Vein endothelial cell (primary cell): ENCODE measurements at places on chromosomes 7 and 10. TPM values are rescaled to one million over a fixed set of nuclear protein-coding genes. Genes with fewer than 3 reads are reported as not detected.

Gene HOXA3
- 1.1 and 6.5 TPM in 2 replicates for total RNA-seq

Gene NYAP1
- total RNA-seq: 4.0 and 4.6 TPM in 2 replicates

Gene OR2A5
- not detected in 2 replicates for total RNA-seq

Gene CAV2
- total RNA-seq: 275 and 368 TPM in 2 replicates

Gene MSMB
- not detected in 2 replicates for total RNA-seq

Gene ZNF248
- total RNA-seq: 5.4 and 6.5 TPM in 2 replicates

Gene EPO
- total RNA-seq: not detected in 2 replicates

Gene COX15
- 36.9 and 37.4 TPM in 2 replicates for total RNA-seq

Gene MAD1L1
- total RNA-seq: 29.8 and 33.6 TPM in 2 replicates

Gene SUN3
- not detected in 2 replicates for total RNA-seq

Gene IDI2
- total RNA-seq: not detected in 2 replicates

Gene NEUROD6
- total RNA-seq: not detected in 2 replicates

Gene POLR2J2
- total RNA-seq: 5.3 and 8.5 TPM in 2 replicates

Gene NRCAM
- total RNA-seq: 62.4 and 85.1 TPM in 2 replicates

Gene TMEM270
- not detected in 2 replicates for total RNA-seq

Gene AVPI1
- 2.9 and 3.9 TPM in 2 replicates for total RNA-seq

Gene POLR2J
- total RNA-seq: 41.8 and 66.6 TPM in 2 replicates

Gene AASS
- 18.4 and 20.3 TPM in 2 replicates for total RNA-seq

Gene PRKG1
- total RNA-seq: 1.2 and 2.0 TPM in 2 replicates

Gene CYP51A1
- total RNA-seq: 63.4 and 147 TPM in 2 replicates

Gene SP8
- total RNA-seq: not detected in 2 replicates
